ENCODE measurements at places on chromosomes 7 and 10. TPM values are rescaled to one million over a fixed set of nuclear protein-coding genes. Genes with fewer than 3 reads are reported as not detected.

AKR1C1 gene
- total RNA-seq = 103 TPM

NUTM2D gene
- total RNA-seq = 5.7 TPM

GTF2I gene
- 214 TPM for total RNA-seq

CALHM1 gene
- not detected for total RNA-seq

ZNF282 gene
- 35.6 TPM for total RNA-seq

DNA sequence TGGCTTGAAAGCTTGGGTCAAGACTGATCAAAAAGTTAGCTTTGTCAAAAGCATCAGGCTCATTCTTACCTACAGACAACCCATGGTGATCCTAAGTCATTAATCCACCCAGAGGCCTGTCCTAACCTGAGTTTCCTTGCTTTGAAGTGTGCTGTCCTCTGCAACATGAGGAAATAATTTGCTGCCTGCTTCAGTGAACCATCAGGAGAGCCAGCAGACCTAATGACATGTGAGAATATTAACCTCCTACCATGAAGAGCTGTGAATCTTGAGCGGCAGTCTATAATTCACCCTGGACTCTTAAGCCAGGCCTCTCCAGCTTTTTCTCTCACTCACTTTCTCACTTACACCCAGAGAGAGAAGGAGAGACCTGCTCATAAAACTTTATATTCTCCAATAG is 590.0 kb downstream of the LRMDA start:
- H3K27me3 ChIP-seq = no peaks in the 10 kb centered on the region
- H3K4me3 ChIP-seq = no peak overlapping the region
- no peak for DNase-seq
- H3K27ac ChIP-seq = no peak overlapping the region
- H3K4me1 ChIP-seq = no peaks in the 10 kb centered on the region
- no peaks in the 10 kb centered on the region for H3K36me3 ChIP-seq

GRCh38 chr7:98217623-98218582 is 6.7 kb downstream of the BHLHA15 start:
- DNase-seq = no peak
- H3K27ac ChIP-seq = no peak overlapping the region
- H3K4me1 ChIP-seq = no peaks in the 10 kb centered on the region
- no peaks in the 10 kb centered on the region for H3K27me3 ChIP-seq
- no peak overlapping the region for H3K4me3 ChIP-seq

DNA sequence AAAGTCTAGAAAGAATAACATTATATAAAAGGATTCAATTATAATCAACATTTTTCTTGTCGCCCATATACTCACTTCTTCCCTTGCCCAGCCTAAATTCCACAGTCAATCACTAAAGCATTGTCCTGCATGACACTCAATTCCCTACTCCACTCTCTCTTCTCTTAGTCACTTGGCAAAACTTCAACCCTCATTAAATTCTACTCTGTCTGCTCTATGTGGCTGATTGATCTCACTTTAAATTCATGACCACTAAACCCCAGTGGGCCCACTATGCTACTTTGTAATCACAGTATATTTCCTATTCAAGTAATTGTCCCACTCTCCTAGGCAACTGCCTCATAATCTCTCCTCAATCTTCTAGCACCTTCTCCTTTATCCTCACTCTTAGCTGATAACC is 54.1 kb downstream of the MTERF1 start:
- no peaks in the 10 kb centered on the region for H3K27me3 ChIP-seq
- H3K4me3 ChIP-seq = no peak overlapping the region
- DNase-seq = no peak
- no peak overlapping the region for H3K27ac ChIP-seq

GRCh38 chr7:65827366-65827765 is 45.5 kb upstream of the VKORC1L1 start:
- no peak overlapping the region for H3K4me3 ChIP-seq
- no peak overlapping the region for H3K27ac ChIP-seq
- H3K27me3 ChIP-seq = no peaks in the 10 kb centered on the region
- no peak for DNase-seq
- no peaks in the 10 kb centered on the region for H3K4me1 ChIP-seq
- H3K36me3 ChIP-seq = no peaks in the 10 kb centered on the region

DNA sequence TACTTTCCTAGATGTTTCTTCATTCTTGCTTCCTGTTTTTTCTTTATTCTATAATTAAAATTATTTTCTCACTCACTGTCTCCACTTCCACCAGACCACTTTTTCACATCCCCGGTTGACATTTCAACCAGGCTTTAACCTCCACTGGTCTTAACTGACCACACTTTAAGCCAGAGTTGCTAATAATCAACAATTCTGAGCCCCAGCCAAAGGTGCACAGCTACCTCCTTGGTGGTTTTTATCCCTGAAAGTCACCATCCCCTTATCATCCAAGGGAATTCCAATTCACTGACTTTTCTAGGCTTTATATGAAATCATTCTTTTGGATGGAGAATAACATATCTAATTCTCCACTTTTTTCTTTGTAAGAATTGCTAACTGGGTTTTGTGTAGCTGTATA is 138.9 kb downstream of the FRMD4A start:
- no peaks in the 10 kb centered on the region for H3K36me3 ChIP-seq
- no peak overlapping the region for H3K27ac ChIP-seq
- no peaks in the 10 kb centered on the region for H3K4me1 ChIP-seq

DNA sequence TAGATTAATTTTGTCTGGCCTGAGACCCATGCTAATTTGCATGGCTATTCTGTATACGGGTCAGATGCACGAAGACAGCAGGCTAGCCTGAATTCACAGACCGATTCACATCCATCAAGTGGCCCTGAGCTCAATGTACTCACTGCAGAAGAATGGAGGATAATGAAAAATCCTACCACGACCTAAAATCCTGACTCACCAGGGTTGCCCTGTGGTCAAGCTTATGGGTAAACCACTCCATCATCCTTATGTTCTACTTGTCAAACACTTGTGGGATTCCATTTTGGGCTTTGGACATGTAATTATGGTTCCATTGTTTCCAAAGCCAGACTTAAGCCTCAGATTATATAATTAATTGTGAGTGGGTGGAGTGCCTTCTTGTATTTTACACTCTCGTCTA is 110.4 kb upstream of the ZNF438 start:
- no peak overlapping the region for H3K4me3 ChIP-seq
- H3K27me3 ChIP-seq = no peaks in the 10 kb centered on the region
- DNase-seq = no peak
- H3K36me3 ChIP-seq = no peaks in the 10 kb centered on the region
- no peak overlapping the region for H3K27ac ChIP-seq
- H3K4me1 ChIP-seq = peaks cover 19% of the 10 kb centered on the region

GRCh38 chr7:25402532-25402931 is 174.2 kb upstream of the NPVF start:
- DNase-seq = no peak
- H3K4me1 ChIP-seq = no peaks in the 10 kb centered on the region
- H3K4me3 ChIP-seq = no peak overlapping the region
- H3K27me3 ChIP-seq = no peaks in the 10 kb centered on the region
- no peak overlapping the region for H3K27ac ChIP-seq
- no peaks in the 10 kb centered on the region for H3K36me3 ChIP-seq

DNA sequence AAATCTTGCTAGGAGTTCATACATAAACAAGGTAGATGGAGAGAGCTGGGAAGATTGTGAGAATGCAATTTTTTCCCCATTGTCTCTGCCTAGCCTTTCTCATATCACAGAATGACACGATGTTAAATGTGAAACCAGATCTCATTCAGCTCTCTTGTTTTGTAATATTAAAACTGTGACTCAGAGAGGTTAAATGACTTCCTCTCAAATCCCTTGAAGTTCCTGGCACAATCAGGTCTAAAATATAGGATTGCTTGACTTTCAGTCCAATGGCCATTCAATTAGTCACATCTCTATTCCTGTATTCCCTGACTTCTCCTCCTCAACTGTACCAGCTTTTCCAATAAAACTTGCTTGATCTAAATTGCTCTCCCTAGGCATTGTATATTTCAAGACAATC is 3.1 kb downstream of the ANKRD22 start:
- H3K4me1 ChIP-seq = peaks cover 16% of the 10 kb centered on the region
- H3K4me3 ChIP-seq = no peak overlapping the region
- no peaks in the 10 kb centered on the region for H3K36me3 ChIP-seq
- no peaks in the 10 kb centered on the region for H3K27me3 ChIP-seq

Data from upper lobe of left lung (tissue), 6 donors.